ENCODE measurements at places on chromosomes 2 and 18.

GRCh38 chr2:170502361-170503130, 212.6 kb upstream of the SP5 start:
- DNase-seq: no peak

GRCh38 chr2:102606353-102606752, 13.0 kb upstream of the SLC9A2 start:
- DNase-seq: no peak

- no peak for DNase-seq
Observed at GRCh38 chr18:49726675-49726963, 86.7 kb downstream of the ACAA2 start.

DNA sequence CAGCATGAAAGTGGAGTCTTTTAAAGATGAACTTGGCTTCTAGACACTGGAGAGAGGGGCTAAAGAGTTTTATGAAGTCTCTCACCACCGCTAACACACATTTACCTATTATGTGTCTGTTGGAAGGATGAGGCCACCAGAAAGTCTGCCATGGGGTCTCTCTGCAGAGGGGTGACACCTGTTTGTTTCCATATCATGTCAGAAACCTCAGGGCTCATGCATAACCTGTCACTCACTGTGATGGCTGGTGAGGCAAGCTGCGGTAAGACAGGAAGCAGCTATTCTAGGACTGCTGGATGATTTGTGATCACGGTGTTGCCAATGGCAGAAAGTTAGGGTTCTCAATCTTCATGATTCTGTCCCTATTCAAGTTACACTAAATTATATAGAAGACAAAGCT, 60.8 kb upstream of the DNMT3A start:
- no peak for DNase-seq

DNA sequence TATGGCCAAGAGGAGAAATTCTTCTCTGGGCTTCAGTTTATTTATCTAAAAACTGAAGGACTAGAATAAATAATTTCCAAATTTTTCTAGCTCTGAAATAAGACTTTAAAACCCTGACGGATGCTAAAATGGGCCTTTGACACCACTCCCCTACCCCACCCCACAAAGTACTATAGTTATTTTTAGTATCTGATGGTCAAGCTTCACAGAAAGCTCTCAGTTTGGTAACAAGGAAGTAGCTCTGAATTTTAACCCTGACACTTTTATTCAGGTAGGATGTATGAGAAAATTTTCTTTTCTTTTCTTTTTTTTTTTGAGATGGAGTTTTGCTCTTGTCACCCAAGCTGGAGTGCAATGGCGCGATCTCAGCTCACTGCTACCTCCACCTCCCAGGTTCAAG, 2.4 kb downstream of the RBKS start:
- no peak for DNase-seq

- no peak for DNase-seq
Observed at GRCh38 chr2:15945909-15946705, 5.8 kb downstream of the MYCN start.

GRCh38 chr18:76643996-76644395, 149.0 kb upstream of the ZNF516 start:
- no peak for DNase-seq

DNA sequence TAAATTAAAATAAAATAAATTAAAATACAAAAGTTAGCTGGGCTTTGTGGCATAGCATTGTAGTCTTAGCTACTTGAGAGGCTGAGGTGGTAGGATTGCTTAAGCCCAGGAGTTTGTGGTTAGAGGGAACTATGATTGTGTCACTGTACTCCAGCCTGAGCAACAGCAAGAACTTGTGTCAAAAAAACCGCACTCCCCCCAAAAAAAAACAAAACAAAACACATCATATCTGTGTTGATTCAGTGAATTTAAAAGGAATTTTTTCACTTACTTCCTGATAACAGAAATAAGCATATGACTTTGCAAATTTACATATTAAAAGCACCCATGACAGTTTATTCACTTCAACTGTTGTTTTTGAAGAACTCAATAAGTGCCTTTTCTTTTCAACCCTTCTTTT, 68.1 kb upstream of the PELI1 start:
- peak; percentile 53 for DNase-seq

DNA sequence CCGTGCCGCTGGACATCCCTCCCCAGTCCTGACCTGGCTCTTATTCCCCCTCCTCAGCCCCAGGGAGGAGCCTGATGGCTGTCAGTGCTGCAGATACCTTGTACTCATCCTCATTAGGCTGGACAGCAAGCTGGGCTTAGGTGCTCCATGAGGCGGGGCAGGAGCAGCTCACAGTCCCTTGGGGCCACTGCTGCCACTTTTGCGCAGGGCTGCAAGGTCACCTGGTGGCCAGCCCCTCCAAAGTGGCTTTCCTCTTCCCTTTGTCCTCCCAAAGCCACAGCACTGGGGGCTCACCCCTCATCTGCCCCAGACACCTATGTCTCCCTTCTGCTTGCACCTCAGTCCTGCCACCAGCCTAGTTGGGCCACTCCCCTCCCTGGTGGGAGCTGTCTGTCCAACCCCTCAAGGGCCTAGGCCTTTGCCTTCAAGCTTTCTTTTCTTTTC, 60.8 kb downstream of the FAM168B start:
- DNase-seq: no peak

- DNase-seq: no peak
Observed at GRCh38 chr2:39930175-39930917, 151.3 kb upstream of the THUMPD2 start.

DNA sequence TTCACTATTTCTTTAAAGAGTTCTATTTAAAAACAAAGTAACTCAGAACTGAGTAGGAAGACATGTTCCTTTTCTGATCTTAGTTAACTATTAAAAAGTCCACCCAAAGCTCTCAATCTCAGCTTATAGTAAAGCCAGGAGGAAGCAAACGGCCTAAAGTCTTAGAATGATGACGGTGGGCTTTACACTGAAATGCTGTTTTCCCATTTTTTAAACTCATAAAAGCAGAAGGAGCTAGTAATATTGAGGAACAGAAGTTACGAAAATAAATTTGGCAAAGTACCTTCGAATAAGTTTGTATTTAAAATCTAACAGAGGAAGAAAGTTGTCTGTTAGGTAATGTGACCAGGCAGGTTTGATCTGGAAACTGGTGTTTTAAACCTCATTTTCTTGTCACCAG, 111.1 kb downstream of the ZNF532 start:
- DNase-seq: no peak

DNA sequence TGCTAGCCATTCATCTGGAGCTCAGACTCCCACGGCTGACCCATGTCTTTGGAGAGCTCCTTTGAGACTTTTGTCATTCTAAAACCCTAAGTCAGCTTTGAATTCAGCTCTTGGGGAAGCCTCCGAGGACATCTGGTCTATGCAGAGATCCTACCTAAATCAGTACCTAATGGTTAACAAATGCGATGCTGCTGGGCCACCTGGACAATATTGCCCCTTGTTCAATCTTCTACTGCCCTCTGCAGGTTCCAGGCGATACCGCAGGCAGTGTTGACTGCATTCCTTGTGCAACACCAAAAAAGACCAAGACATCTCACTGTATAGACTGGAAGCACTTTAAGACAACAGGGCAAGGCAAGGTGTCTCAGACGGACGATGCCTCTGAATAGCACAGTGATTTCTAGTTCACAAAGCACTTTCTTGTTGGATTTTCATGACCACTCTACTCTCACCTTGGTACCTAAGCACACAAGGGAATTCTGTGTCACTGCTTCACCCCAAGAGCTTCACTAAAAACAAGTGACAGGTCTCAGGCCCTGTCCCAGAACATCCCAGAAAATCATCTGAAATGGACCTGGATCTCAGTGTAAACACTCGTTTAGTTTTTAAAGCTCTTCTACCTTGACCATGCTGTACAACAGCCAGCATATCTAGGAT, 80.9 kb downstream of the XDH start:
- DNase-seq: peak; percentile 73

DNA sequence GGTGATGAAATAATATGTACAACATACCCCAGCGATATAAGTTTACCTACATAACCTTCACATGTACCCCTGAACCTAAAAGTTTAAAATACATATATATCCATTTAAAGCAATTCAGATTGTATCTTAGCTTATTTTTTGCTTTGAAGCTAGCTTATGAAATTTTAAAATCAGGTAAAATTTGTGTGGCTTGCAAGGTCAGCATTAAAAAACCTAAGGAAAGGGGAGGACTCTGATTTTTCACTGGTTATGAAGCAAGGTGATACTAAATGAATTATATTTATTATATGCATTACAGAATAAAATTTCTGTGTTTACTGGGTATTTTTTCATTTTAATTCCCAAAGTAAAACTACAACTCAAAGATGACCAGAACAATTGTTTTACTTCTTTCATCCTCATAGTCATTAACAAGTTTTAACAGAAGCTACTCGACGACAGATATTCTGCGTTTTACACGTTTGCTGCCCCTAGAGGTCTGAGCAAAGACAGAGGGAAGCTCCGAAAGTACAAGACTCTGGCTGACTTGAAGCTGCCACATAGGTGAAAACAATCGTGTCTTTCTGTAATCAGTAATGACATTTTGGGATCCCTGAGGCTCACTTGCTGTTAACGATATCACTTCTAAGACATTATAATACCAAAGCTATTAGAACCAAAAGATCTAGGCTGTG, 17.1 kb downstream of the PKP4 start:
- no peak for DNase-seq

DNA sequence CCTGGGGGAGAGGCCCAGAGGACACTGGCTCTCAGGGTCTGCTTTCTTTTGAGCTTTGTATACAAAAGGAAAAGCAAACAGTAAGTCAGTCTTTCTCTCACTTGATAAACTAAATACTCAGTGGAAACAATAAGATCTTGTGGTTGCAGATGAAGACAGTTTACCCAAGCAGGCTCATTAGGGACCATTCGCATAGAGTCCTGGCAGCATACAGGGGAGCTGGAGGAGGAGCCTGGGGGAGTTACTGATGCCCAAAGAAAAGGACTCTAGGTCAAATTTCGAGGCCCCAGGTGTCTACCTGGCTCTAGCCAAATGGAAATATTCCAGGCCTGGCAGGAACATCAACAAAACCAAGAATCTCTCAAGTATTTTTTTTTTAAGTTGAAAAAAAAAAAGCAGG, 225.3 kb downstream of the CNTNAP5 start:
- no peak for DNase-seq

DNA sequence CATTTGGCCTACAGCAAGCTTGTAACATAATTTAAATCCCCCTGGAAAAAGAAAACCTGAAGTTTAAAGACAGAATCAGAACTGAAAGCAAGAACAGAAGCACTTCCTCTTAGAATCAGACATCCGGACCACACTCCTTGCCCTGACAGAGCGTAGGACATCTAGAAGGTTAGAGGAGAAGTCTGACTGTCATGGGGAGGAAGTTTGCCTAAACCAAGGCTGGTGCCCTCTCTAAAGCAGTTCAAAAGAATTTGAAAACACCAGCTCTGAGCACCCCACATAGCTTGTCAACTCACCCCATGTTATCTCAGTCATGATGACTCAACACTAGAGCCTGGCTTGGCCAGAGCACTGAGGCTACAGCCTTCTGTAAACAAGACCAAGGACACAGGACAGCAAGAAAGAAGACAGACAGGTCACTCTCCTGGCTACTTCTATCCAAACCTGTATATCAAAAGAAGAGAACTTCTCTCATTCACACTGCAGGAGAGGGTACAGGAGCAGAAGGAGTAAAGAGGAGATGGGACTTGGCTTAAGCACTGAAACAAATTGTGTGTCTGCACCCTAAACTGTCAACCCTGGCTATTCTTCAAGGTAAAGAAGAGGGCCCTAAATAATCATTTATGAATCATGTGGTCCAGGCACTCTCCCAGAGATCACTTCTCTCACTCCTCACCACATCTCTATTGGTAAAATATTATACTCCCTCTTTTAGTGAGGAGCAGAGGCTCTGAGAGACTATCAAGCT, 198.6 kb downstream of the MEMO1 start:
- DNase-seq: peak; percentile 17

DNA sequence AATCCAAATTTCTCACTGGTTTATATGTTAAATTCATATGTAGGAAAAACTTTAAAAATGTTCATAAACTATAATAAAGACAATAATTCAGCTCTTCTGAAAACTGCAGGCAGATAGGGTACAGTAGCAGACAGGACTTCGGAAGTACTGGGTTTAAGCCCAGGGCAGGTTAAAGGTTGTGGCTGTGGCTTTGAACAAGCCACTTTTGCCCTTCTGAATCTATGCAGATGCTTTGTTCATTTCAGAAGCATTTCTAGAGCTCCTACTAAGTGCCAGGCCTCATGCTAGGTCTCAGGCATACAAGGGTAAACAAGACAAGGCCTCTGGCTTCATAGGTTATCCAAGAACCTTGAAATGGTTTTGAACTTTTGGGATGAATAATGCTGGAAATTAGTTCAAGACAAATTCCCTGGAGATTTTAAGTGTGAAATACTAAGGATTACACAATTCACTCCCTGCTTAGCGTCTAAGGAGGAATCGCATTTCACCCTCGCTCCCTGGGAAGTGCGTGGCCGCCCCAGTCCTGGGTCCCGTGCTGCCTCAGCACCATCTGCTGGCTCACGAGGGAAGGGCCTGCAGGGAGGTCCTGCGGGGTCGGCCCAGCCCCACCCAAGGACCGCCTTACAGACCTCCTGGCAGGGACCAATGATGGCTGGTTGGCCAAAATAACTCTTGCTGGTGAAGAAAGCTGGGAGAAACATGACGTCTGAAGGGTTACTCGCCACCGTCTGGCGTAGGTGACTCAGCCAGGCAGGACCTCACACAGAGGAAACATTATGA, 67.7 kb upstream of the L3MBTL4 start:
- DNase-seq: peak; percentile 1

GRCh38 chr2:150088538-150088937, 398.9 kb downstream of the RND3 start:
- DNase-seq: no peak

DNA sequence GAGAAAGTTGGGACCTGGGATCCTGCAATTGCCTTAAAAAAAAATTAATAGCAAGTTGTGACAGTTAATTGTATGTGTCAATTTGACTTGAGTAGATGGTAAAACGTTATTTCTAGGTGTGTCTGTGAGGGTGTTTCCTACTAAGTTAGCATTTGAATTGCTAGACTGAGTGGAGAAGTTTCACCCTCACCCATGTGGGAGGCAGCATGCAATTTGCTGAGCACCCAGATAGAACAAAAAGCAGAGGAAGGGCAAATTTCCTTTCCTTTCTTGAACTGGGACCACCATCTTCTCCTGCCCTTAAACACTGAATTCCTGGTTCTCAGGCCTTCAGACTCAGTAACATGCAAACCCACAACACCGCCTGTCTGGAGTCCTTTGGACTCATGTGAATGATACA, 455.7 kb downstream of the GALR1 start:
- no peak for DNase-seq
